WTC11 (cell line): ENCODE measurements at places on chromosomes 7 and 10. TPM values are rescaled to one million over a fixed set of nuclear protein-coding genes. Genes with fewer than 3 reads are reported as not detected.

DNA sequence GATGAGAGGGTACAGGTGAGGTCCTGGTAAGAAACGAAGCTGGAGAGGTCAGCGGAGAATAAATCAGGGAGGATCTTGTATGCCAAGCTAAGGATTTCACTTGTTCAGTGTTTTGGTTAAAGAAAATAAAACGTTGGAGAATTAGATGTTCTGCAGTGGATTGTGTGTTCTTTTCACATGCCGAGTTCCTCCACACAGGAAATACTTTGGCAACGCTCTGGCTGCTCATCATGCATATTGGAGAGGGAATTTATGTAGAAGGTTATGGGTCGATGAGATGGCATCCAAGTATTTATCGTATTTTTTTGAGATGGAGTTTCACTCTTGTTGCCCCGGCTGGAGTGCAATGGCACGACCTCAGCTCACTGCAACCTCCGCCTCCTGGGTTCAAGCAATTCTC, 11.0 kb downstream of the RPS24 start:
- no peak for DNase-seq
- no peaks in the 10 kb centered on the region for H3K27me3 ChIP-seq
- peak overlapping the region; percentile 64 for H3K27ac ChIP-seq
- peaks cover 57% of the 10 kb centered on the region for H3K4me1 ChIP-seq
- H3K4me3 ChIP-seq = no peak overlapping the region
- H3K36me3 ChIP-seq = peaks cover 35% of the 10 kb centered on the region

DNA sequence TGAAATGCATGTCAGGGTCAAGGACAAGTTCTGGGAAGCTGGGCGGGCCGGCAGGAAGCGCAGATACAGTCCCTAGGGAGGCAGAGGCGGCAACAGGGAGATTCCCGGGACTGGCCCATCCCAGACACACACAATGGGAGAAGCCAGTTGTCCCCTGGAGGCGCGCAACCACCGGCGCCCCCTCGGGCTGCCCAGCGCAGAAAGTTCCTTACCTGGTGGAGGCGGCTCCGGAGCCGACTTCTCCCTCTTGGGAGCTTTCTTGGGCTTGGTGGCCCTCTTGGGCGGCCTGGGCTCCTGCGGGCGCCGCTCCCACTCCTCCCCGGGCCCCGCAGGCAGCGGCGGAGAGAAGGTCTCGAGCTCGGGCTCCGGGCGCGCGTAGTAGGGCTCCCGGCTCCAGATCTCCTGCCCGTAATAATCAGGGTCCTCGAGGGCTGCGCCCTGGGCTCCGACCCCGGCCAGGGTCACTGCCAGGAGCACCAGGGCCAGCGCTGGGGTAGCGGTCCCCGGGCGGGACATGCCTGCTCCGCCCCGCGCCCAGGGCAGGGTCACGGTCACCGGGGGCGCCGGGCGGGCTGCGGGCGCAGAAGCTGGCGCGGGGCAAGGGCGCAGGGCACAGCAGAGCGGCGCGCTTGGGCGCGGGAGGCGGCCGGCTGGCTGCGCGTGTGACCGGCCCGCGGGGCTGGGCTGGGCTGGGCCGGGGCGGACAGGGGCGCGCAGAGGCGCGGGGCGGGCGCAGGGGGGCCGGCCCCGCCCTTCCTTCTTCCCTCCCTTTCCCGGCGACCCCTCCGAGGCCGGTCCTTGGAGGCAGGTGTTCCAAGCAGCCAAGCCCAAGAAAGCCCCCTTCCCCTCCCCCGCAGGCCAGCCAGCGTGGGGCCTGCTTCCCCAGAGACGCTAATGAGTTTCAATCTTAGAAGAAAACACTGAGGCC, at the start of gene CPXM2:
CPXM2 (minus strand) TSS at position 664 of the 928 bp plus-strand sequence; CDS start at position 516, 148 bp downstream.
- no peaks in the 10 kb centered on the region for H3K36me3 ChIP-seq
- H3K4me3 ChIP-seq = peak within 1 kb of the TSS; percentile 68
- peaks cover 18% of the 10 kb centered on the region for H3K4me1 ChIP-seq

DNA sequence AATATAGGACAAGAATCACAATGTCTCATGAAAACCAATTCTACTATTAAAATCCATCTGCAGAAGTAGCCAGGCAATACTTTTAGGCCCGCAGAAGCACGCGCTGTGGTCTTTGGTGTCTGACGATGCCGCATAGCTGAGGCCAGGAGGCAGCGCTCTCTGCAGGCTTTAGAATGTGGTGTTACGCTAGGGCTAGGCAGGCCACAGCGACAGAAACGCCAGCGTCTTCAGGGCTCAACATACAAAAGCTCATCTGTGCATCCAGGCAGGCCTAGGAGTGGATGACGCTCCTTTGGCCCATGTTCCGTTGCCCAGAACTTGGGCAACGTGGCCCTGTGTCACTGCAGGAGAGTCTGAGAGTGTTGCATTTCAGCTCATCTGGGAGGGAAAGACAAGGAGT, 601.1 kb upstream of the FOXK1 start:
- DNase-seq = no peak
- no peak overlapping the region for H3K27ac ChIP-seq
- no peak overlapping the region for H3K4me3 ChIP-seq
- no peaks in the 10 kb centered on the region; the same call in 1 of the 2 replicates for H3K27me3 ChIP-seq
- H3K4me1 ChIP-seq = peaks cover 8% of the 10 kb centered on the region

Gene CALHM3
- 0.13 to 0.18 TPM (median 0.16 TPM) in 3 replicates for total RNA-seq

Gene AZGP1
- total RNA-seq = 1.6 to 2.7 TPM (median 1.8 TPM) in 3 replicates

Gene MYOZ1
- 3.0 to 5.4 TPM (median 4.4 TPM) in 3 replicates for total RNA-seq

Gene ABCC2
- total RNA-seq = 0.53 to 0.87 TPM (median 0.57 TPM) in 3 replicates

GRCh38 chr7:100726996-100727761, 6.2 kb upstream of the ZAN start:
- H3K27ac ChIP-seq = no peak overlapping the region
- peaks cover 14% of the 10 kb centered on the region for H3K27me3 ChIP-seq
- no peak for DNase-seq
- no peaks in the 10 kb centered on the region for H3K36me3 ChIP-seq
- no peak overlapping the region for H3K4me3 ChIP-seq
- H3K4me1 ChIP-seq = peaks cover 3% of the 10 kb centered on the region; the same call in 1 of the 2 replicates

DNA sequence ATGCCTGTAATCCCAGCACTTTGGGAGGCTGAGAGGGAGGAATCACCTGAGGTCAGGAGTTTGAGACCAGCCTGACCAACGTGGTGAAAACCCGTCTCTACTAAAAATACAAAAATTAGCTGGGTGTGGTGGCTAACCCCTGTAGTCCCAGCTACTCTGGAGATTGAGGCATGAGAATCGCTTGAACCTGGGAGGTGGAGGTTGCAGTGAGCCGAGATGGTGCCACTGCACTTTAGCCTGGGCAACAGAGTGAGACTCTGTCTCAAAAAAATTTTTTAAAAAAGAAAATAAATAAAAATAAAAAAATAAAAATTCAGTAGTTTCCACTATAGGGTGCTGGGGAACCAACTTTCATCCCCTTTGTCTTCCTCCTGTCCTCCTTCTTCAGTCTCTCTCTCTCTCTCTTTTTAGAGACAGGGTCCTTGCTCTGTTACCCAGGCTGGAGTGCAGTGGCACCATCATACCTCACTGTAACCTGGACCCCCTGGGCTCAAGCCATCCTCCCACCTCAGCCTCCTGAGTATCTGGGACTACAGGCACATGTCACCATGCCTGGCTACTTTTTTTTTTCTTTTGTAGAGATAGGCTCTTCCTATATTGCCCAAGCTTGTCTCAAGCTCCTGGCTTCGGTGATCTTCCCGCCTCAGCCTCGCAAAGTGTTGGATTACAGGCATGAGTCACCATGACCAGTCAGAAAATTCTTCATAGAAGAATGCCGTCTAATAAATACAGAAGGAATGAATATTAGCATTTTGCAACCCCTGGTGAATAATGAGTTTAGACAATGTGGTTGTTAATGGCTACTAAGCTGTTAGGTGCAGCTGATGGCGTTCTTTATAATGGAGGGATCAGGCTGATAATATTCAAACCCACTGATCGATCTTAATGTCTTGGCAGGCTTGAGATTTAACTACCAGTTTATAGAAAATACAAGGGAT, 20.6 kb downstream of the RBM20 start:
- no peak overlapping the region for H3K4me3 ChIP-seq
- peaks cover 36% of the 10 kb centered on the region for H3K4me1 ChIP-seq
- no peak for DNase-seq
- peaks cover 37% of the 10 kb centered on the region for H3K27me3 ChIP-seq
- H3K36me3 ChIP-seq = no peaks in the 10 kb centered on the region
- no peak overlapping the region for H3K27ac ChIP-seq

GRCh38 chr10:128993911-128994538, 473.0 kb upstream of the MGMT start:
- no peak for DNase-seq
- H3K27ac ChIP-seq = no peak overlapping the region
- no peaks in the 10 kb centered on the region for H3K27me3 ChIP-seq
- no peak overlapping the region for H3K4me3 ChIP-seq
